ENCODE measurements at places on chromosomes 7 and 10.
A peak's percentile ranks its signal among the peaks of the same experiment; 100 is the strongest.

GRCh38 chr10:87675396-87676376 lies 16.0 kb downstream of the PAPSS2 start:
- DNase-seq = no peak

DNA sequence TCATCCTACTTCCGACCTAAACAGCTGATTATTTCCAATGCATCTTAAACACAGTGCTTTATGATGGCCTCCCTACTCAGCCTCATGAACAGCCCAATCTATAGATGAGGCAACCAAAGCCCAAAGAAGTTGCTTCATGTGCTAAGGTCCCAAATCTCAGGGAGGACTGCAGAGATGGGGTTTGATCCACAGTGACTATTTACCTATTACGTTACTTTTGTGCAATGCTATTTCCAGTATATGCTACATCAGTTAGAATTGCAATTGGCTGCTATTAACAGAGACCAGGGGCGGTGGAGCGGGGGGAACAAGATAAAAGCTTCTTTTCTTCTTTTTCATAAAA lies 153.0 kb upstream of the TNS3 start:
- no peak for DNase-seq

GRCh38 chr7:41994746-41995110 lies 242.3 kb downstream of the GLI3 start:
- no peak for DNase-seq

GRCh38 chr7:115191526-115191925 lies 269.6 kb downstream of the MDFIC start:
- DNase-seq = no peak

DNA sequence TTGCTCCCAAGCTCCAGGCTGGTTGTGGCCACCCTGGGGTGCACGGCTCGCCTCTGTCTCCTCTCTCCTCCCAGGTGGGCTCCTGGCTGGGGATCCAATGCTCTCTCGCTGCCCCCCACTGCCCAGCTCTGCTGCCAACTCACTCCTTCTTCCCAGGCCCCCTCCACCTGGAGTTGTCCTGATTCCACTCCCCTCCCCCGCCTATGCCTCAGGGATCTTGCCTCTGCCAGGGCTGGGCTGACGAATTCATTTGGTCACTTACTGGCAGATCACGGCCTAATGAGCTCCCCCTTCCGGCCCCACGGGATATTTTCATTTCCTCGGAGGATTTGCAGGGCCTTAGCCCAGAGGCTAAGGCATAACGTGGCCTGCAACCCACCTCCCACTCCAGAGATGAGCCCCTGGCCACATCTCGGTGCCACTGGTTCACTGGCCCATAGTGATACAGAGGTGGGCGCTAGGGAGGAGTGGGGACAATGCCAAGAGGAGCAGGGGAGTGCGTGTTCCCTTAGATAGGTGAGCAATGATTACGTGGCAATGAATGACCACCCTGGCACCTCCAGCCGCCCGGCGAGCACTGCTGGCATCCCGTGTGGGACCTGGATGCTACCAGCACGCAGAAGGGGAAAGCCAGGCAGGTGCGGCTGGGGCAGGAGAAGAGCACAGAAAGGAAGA lies 344.6 kb upstream of the SHH start:
- no peak for DNase-seq

DNA sequence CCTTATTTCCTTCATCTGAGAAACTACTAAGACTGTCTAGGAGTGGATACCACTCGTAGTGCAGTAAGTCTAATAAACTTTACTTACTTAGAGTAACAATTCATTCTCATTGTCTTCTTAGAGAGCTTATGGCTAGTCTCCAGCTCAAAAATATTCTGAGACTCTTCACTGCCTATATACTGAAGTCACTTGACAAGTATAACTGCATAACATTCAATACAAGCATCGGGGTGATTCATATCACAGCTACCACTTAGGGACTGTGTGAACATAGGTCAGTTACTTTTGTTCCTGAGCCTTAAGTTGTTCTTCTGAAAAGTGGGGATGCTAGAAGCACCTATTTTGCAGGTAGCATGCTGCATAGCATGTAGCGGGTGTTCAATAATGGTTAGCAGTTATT lies 111.0 kb downstream of the HTR7 start:
- no peak for DNase-seq

DNA sequence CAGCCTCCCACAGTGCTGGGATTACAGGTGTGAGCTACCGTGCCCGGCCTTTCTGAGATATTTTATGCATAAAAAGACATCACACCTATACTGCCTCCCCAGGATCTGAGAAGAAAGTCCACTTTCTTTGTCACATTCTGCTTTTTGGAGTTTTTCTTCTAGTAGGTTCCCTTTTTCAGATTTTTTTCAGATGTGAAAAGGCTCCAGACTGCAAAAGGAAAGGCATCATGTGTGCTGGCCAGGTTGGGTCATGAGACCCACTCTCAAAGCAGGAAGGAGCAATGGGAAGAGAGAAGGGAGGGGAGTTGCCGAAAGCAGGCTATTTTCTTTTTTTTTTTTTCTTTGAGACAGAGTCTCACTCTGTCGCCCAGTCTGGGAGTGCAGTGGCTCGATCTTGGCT lies 10.8 kb downstream of the BLVRA start:
- no peak for DNase-seq

DNA sequence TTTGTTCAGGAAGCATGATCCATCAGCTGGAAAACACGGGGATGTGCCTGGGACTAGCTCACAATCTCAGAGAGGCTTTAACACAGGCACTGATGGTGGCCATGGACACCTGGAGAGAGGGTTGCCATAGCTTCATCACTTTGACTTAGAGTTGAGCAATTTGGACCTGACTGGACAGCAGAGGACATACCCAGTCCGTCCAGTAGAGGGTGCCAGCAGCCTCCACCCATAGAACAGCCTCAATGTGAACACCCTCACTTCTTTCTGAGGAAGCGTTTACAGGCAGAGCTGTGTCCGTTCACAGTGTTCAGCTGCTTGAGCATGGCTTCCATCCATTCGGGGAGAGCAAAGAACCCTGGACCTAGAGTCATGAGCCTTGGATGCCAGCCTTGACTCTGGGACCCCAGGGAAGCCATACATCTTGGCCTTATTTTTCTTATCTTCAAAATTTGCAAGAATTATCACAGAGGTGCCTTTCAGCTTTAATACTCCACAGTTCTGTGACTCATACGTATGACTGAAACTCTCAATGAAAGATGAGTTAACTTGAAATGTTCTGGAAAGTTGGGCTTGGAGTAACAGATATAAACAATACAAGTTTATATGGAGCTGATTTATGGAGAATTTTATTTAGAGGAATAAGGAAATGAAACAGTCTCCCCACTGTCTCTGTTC lies 302.9 kb upstream of the PODXL start:
- no peak for DNase-seq

- DNase-seq = no peak
Measured at GRCh38 chr10:27536437-27536836, 32.3 kb downstream of the RAB18 start.

- no peak for DNase-seq
Measured at GRCh38 chr7:22660732-22661131, 66.3 kb upstream of the IL6 start.

GRCh38 chr7:98418636-98419315 lies 17.9 kb upstream of the BAIAP2L1 start:
- DNase-seq = peak; percentile 71

DNA sequence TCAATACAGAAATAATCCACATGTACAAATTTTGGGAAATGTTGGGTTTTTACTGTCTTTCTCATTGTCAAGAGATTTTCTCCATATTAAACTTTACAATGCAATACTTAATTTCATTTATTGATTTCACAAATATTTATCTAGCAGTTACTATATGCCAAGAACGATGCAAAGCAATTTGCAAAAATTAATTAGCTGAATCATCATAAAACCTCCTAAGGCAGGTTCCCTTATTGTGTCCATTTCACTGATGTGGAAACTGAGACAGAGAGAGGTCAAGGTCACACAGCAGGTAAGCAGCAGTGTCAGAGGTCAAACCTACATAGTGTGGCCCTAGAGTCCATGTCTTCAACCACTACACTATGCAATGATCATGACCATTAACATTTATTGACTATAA lies 286.8 kb upstream of the AUTS2 start:
- no peak for DNase-seq

DNA sequence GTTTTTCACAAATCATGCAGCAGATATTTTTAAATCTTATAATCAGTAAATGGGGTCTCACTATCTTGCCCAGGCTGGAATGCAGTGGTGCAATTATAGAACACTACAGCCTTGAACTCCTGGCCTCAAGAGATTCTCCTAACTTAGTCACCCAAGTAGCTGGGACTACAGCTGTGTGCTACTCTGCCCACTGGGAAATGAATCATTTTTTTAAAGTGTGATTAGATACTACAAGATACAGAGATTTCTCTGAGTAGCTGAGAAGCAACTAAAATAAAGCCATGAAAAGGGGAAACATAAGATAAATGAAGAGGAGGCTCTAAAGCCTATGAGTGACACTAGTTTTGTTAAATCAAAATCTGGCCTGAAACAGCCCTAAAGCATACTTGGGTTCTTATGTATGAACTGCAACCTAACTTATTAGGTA lies 119.7 kb downstream of the JMJD1C start:
- no peak for DNase-seq

DNA sequence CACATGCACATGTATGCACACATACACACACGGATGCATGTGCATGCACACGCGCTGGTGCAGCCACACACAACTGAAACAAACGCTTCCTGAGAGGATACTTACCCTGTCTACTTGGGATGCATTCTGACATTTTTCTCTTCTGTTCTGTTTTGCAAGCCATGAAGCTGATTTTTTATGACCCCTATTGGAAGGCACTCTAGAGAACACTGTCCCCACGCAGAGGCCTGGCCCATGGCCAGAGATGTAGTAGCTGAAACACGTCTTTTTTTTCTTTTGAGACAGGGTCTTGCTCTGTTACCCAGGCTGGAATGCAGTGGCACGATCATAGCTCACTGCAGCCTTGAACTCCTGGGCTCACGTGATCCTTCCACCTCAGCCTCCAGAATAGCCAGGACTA lies 47.9 kb downstream of the VWA2 start:
- DNase-seq = no peak

- DNase-seq = peak; percentile 49
Measured at GRCh38 chr7:17774248-17774647, 166.0 kb downstream of the SNX13 start.

- DNase-seq = no peak
Measured at GRCh38 chr10:7718685-7719084, 15.6 kb downstream of the ITIH2 start.

DNA sequence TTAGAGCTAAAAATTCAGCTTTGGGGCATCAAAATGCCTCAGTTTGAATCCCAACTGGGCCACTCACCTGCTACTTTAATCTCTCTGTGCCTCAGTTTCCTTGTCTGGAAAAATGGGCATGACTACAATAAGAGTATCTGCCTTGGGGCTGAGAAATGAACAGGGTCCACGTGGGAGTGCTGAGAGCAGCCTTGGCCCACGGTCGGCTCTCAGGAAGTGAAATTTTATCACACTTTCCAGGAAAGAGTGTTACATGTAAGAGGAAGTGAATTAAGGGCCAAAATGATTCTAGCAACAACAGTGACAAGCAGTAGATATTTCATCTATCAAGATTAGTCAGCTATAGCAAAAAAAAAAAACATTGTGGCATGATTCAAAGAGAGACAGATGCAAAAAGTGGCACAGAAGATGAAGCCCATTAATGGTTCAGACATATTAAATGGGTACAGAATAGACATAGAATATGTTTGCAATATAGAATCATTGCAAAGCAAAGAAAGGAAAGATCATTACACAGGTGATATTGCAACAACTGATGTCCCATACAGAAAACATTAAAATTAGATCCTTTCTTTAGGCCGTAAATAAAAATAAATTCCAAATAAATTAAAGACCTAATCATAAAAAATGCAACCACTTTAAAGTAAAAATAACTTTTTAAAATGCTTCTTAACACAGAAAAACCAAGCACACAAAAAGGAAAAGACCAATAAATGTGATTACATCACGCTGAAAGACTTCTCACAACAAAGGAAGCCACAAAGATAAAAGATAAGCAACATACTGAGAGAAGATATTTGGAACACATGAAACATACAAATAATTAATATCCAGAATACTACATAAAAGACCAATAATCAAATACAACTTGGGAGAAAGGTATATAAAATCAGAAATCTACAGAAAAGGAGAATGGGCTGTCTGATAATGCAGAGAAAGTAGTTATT lies 4.3 kb downstream of the TMEM273 start:
- DNase-seq = no peak

GRCh38 chr7:113209449-113210203 lies 91.3 kb upstream of the SMIM30 start:
- no peak for DNase-seq

GRCh38 chr7:22802426-22802825 lies 20.2 kb downstream of the TOMM7 start:
- DNase-seq = no peak

DNA sequence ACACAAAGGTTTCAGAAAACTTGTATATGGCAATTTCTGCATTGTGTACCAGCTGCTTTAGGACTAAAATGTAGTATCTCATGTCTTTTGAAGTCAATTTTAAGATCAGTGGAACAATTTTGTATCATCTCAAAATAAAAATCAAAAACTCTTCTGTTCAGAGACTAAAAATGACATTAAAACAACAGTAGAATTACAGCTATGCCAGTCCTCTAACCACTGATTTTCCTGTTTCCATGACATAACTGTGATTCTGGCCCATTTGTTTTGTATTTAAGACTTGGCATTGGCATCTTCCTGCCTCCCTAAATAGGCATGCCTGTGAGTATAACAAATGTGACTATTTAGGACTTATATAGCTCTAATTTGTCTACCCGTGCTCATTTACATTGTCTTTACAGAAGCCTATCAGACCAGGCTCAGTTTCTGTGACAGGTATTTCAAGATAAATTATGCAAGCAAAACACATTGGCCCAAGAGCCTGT lies 29.1 kb upstream of the VPS41 start:
- DNase-seq = no peak

DNA sequence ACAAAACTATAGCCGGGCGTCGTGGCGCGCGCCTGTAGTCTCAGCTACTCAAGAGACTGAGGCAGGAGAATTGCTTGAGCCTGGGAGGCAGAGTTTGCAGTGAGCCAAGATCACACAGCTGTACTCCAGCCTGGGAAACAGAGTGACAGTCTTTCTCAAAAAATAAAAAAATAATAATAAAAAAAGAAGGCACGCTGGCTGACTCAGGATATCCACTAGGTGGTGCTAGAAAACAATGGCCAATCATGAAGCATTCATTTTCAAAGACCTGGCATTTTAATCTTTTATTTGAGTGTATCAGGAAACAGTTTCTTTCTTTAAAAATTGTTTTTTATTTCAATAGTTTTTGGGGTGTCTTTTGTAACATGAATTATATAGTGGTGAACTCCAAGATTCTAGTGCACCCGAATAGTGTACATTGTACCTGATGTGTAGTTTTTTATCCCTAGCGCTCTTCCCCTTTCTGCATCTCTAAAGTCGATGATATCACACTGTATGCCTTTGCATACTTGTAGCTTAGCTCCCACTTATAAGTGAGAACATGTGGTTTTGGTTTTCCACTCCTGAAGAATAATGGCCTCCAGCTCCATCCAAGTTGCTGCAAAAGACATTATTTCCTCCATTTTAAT lies 88.6 kb downstream of the LYZL1 start:
- DNase-seq = no peak

GRCh38 chr10:93762979-93763391 lies 5.2 kb downstream of the LGI1 start:
- no peak for DNase-seq
